Stimulated activated CD4-positive, alpha-beta T cell treated with anti-CD3 and anti-CD28 coated beads, Interleukin-1b, Interleukin-23, amount 100 ng/mL, for 24 hours (primary cell): ENCODE measurements at places on chromosomes 2 and 18.

GRCh38 chr2:178056345-178056744 lies 16.2 kb downstream of the PDE11A start:
- DNase-seq, result no peak

DNA sequence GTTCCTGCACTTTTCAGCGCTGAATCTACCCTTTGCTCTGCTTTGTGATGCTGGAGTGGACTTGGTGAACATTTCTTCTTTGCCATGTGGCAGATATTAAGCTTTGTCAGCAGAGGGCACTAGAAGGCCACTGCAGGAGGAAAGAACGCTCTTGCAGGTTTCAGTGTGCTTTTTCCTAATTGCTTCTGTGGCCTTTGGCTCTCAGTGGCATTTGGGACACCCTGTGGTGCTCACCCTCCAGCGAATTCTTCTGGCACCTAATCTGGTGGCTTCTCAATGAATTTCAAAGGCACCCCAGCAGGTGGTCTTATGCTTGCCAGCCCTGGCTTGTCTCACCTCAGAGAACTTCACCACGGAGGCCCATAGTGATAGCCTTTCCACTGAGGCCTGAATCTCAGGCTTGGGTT lies 146.7 kb downstream of the MYO3B start:
- peak; percentile 13 for DNase-seq

GRCh38 chr18:57649556-57650500 lies 28.2 kb upstream of the NARS1 start:
- DNase-seq, result no peak

DNA sequence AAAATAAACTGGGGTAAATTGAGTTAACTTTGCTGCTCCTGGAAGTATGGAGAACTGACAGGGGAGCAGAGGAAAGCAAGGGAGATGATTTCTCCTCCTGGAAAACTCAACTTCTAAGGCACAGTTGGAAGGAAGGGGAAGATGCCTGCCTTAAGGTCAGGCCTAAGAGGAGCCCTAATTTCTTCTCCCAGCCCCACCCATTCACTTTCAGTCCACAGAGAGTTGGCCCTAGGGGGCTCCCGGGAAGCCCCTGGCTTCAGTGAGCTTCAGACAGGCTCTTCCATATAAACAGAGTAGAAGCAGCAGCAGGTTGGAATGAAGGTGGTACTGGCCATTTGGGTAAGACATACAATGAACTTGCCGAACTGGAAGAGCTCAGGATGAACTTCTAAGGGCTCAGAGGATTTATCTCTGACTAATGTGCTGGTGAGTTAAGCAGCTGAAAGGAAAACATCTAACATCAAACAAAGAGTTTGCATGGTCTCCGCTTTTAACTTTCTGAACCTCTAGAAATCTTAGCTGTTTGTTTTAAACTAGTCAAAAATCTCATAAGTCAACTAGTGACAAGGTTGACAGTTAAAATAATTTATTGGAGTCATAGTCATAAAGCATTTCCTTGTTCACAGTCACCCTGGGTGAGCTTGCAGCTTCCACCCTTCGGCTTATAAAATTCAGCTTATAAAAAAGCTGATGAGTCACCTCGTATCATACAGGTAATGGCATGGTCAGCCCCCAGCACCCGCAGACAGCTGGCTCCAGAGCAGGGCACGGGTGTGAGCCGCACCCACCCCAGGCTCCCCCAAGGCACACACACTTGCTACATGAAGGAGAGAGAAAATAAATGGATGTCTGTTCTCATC lies 9.8 kb downstream of the MALL start:
- DNase-seq, result no peak
